ENCODE measurements at places on chromosomes 13 and 19.

DNA sequence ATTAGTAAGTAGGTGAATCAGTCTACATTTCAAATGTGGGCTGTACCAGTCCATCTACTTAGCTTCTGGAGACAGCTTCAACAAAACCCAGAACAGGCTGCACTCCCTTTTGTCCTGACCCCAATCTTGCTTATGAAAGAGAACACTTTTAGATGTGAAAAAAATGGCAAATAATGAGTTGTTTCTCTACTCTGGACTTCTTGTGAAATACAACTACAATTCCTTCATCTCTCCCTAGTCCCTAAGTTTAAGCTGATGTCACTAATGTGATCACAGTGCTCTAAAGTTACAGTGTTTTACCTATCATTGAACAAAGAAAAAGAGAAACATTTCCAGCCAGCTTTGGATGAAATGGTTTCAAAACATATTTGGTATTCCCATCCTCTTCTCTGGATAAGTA lies 183.9 kb downstream of the LHFPL6 start:
- DNase-seq, result no peak

DNA sequence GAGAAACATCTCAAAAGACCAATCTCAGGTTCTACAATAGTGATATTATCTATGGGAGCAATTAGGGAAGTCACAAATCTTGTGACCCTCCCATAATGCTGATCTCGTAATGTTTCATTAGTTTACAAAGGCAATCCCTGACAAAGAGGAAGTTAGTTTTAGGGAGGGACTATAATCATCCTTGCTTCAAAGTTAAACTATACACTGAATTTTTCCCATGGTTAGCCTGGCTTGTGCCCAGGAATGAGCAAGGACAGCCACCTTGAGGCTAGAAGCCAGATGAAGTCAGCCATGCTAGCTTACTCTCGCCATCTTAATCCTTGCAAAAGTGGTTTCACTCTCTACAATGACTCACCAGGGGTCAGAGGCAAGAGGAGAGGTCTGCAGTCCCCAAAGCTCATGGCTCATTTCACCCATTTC lies 5.4 kb downstream of the CEACAM3 start:
- no peak for DNase-seq

DNA sequence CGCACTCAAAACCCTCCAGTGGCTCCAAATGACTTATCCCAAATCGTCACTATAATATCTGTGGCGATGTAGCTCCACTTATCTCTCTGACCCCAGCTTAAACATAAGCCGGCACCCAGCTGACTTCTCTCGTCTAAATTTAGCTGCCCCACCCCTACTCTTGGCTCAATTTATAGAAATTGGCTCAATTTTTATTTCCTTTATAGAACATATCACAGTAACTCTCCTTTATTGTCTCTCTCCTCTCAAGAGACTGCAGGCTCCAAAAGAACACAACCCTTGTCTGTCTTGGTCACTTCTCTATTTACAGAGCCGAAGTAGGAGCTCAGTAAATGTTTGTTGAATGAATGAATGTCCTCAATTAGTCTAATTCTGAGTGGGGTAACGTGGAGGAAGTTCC lies 805 bp downstream of the ZNF784 start:
- DNase-seq, result no peak

DNA sequence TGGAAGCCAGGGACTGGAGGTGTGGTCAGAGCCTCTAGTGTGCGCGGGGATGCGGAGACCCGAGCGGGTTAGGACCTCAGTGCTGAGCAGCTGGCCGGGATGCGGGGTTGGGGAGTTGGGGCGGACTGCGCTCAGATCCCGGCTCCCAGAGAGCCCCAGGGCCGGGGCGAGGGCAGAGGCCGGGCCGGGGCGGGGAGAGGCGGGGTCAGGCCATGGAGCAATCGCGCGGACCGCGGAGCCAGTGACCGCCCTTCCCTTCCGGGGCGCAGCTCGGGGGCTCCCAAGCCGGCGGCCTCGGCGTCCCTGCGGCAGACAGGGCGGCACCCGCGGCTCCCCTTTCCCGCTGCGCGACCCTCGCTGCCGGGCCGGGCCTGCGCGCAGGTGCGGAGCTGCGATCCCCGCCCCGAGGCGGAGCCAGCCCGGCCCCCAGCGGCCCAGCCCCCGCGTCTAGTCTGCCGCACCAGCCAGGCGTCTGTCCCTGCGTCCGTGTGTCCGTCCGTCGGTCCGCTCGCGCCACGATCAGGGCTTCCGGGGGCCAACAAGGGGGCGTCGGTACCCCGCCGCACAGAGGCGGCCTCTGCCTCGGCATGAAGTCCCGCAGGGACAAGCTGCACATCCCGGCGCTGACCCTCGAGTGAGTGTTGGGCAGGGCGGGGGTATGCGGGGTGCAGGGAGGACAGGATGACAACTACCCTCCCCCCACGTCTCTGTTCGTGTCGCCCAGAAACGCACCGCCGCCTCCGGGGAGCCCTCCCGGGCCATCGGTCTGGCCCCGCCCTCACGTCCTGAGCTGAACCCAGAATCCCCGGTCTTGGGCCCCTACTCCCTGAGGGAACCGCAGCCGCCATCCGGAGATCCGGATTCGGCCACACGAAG lies 12.4 kb downstream of the MAST3 start:
- DNase-seq, result no peak

DNA sequence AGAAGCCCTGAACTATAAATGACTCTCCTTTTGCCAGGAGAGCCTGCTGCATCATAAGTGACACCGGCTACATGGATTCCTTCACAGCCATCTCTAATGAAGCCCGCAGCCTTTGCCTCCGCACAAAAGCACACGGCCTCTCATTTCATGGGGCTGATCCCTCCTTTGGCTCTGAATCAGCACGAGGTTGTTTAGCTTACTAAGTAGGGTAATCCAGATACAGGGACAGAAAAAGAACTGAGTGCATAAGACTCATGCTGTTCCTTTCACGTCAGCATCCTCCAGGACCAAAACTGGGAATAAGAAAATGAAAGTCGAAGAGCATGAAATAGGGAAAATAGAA lies 136.3 kb downstream of the DCT start:
- DNase-seq, result no peak

DNA sequence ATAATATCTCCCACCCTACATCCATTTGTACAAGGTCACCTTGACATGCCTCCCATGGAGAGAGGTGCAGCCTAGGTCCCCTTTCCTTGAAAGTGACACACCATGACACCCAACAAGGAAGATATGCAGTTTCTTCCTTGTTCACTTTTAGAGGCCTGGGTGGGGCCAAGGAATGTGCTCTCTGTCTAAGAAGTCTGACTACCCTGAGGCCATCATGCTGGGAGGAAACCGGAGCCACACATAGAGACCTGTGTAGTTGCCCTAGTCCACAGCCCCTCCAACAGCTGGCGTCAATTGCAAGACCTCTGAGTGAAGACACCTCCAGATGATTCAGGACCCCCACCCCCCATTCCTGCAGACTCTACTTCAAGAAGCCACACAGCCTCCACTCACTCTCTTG lies 11.0 kb downstream of the SYDE1 start:
- DNase-seq, result no peak

- DNase-seq, result no peak
Observed at GRCh38 chr19:400976-401865, 7.7 kb downstream of the C2CD4C start.

DNA sequence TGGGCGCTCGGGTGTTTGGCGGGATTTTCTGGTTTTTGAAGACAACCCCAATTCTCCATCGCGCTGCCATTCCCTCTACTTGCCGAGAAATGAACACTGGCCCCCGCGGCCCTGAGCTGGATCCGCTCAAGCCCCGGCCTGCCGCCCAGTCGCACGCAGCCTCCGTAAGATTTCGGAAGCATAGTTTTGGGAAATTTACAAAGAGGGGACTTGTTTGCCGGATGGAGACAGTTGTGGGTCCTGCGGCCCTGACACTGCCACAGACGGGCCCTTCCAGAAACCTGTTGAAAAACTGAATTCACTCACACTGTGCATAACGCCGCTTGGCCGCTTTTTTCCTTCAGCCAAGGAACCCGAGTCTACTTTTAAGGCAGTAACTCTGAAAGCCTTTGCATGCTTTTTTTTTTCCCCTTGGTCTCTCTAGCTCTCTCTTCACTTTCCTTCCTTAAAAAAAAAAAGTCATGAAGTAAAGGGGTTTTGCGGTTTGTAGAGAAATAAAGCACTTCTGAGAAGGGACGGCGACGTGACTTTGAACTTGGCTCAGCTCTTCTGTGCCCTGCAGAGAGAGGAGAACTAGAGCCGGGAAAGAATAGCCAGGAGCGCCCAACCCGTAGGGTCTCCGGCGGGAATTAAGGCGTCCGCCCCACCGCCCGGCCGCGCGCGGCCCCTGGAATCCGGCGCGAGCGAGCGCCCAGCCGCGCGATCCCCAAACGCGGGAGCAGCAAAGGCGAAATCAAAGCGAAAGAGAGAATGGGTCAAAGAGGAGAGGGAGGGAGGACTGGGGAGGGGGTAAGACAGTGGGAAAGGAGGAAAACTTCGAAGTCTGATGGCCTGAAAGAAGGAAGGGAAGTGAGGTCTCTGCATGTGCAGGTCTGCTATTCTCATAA lies 3.4 kb upstream of the ZIC2 start:
- DNase-seq, result no peak

GRCh38 chr13:110294146-110294545 lies 12.8 kb downstream of the COL4A1 start:
- no peak for DNase-seq

DNA sequence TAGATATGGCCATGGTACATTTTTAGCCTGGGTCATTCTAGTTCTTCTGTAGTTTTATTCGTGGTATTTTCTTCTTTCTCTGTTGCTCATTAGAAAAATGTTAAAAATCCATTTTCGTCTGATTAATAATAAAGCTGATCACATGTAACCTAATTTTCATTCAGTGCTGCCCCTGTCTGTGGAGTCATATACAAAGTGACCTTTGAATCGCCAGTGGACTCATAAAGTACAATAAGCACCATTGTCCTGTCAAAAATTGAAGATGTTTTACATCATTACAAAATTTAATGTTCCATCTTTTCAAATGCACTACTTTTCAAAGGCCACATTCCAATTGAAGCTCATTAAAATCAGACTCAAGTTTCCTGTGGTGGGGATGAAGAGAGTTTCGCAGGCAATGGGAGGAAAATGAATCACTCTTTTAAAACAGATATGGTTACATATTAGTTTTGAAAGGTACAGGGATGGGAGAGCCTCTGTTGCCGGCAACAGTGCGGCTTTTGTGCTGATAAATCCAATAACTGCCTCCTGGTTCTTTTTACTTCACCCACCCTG lies 205.4 kb downstream of the ZNF536 start:
- no peak for DNase-seq

- DNase-seq, result no peak
Observed at GRCh38 chr19:39246951-39247669, 1.5 kb downstream of the IFNL4 start.

GRCh38 chr13:24214528-24214927 lies 54.0 kb downstream of the SPATA13 start:
- DNase-seq, result no peak

DNA sequence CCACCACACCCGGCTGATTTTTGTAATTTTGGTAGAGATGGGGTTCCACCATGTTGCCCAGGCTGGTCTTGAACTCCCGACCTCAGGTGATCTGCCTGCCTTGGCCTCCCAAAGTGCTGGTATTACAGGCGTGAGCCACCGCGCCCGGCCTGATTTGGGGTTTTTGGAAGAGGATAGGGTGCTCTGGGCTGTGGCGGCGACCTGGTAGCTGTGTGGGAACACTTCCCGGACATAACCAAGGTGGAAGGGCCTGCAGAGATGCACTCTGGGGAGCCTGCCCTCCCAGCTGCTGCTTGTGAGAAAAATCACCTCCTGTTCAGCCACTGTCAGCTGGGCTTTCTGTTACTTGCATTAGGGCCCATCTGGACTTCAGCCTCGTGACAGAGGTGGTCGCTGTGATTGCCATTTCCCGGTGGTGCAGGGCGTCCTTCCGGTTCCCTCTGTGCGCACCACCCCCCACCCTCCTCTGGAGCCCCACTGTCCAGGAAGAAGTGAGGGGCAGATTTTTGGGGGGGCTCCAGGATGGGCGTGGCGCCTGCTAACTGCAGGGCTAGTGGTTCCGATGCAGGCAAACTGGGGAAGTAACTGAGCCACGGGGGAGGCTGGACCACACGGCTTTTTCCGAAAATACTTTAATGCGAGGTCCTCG lies 7.5 kb downstream of the IL4I1 start:
- DNase-seq, result no peak

DNA sequence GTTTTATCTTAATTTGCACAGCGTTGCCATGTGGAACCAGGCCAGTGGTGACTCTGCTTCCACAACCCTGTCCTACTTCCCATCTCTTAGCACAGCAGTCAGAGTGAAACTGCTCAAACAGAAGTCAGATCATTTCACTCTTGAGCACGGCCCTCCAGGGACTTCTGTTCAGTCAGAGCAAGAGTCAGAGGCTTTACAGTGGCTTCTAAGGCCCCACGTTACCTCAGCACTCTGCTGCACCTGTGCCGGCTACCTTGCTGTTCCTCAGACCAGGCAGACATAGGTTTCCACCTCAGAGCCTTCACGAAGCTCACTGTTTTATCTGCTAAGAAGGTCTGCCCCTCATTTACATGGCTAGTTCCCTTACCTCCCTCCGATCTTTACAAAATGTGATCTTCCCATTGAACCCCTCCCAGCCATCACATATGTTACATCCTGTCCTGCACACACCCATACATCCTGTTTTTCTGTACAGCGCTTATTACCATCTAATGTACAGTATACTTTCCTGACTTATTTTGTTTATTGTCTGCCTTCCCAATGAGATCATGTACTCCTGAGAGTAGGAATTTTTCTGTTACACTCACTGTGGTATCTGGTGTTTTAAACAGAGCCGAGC lies 41.6 kb downstream of the TM9SF2 start:
- DNase-seq, result peak; percentile 35

DNA sequence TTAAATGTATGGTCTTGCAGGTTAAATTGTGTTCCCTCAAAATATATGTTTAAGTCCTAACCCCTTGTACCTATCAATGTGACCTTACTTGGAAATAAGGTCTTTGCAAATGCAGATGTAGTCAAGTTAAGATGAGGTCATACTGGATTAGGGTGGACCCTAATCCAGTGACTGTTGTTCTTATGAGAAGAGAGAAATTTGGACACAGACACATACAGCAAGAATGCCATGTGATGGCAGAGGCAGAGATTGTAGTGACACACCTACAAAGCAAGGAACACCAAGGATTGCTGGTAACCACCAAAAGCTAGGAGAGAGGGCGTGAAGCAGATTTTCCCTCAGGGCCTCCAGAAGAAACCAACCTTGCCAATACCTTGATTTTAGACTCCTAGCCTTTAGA lies 50.2 kb downstream of the LACC1 start:
- no peak for DNase-seq

DNA sequence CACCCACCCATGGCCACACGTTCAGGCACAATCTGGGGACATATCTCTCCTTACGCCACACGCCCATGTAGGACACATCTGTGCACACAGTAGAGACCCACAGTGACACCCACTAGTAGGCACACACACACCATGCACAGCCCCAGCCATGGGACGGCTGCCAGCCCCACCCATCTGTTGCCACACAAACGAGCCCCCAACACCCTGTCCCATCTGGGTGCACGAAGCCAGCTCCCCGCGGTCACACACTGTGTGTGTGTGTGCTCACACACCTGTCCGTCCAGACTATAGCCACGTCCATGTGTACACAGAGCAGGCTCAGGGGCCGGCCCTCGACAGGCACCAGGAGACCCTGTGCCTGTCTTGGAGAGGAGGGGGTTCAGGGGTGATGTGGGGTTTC lies 10.6 kb downstream of the ERFL start:
- DNase-seq, result no peak
